ENCODE measurements at places on chromosomes 7 and 10. TPM values are rescaled to one million over a fixed set of nuclear protein-coding genes. Genes with fewer than 3 reads are reported as not detected.

DNA sequence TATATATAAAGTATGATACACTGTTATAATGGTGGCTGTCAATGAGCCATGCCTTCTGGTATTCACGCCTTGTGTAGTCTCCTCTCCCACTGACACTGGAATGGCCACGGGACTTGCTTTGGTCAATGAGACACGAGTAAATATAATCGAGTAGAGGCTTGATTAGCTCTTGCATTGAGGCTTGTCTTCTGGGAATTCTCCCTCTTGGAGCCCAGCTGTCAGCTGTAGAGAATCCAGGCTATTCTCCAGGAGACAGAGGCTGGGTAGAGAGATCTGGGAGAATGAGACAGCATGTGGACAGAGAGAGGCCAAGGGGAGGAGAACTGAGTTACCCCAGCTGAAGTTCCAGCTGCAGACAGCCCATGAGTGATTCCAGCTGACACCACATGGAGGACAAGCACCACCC lies 25.2 kb upstream of the PLCE1 start:
- DNase-seq: no peak

- DNase-seq: no peak
Observed at GRCh38 chr10:118175148-118175547, 128.4 kb upstream of the RAB11FIP2 start.

DNA sequence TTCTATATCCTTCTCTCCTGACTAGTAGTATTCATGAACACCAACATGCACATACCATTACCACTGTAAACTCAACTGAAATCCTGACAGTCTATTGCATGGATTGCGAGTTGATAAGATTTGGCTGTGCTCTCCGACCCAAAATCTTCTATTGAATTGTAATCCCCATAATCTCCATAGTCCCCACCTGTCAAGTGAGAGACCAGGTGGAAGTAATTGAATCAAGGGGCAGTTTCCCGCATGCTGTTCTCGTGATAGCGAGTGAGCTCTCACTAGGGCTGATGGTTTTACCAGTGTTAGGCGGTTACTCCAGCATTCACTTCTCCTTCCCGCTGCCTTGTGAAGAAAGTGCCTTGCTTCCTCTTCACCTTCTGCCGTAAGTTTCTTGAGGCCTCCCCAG lies 261.8 kb downstream of the PHF14 start:
- peak; percentile 67 for DNase-seq

GRCh38 chr7:100623951-100624824 lies 11.8 kb downstream of the MOSPD3 start:
- DNase-seq: no peak

GRCh38 chr10:75512203-75512933 lies 80.9 kb downstream of the LRMDA start:
- DNase-seq: peak; percentile 72

- no peak for DNase-seq
Observed at GRCh38 chr7:117673839-117674238, 194.0 kb downstream of the CFTR start.

HOXA2 gene
- not detected for total RNA-seq

- no peak for DNase-seq
Observed at GRCh38 chr10:35340975-35341374, 4.7 kb downstream of the CCNY start.
